ENCODE measurements at places on chromosomes 13 and 19. TPM values are rescaled to one million over a fixed set of nuclear protein-coding genes. Genes with fewer than 3 reads are reported as not detected.

Gene DKKL1
- 0.76 TPM for total RNA-seq

GRCh38 chr13:37995092-37995491 is 125.5 kb upstream of the TRPC4 start:
- DNase-seq, result no peak
- H3K27ac ChIP-seq, result no peak overlapping the region
- no peaks in the 10 kb centered on the region for H3K27me3 ChIP-seq
- H3K4me3 ChIP-seq, result no peak overlapping the region
- no peaks in the 10 kb centered on the region for H3K4me1 ChIP-seq
- H3K36me3 ChIP-seq, result no peaks in the 10 kb centered on the region

DNA sequence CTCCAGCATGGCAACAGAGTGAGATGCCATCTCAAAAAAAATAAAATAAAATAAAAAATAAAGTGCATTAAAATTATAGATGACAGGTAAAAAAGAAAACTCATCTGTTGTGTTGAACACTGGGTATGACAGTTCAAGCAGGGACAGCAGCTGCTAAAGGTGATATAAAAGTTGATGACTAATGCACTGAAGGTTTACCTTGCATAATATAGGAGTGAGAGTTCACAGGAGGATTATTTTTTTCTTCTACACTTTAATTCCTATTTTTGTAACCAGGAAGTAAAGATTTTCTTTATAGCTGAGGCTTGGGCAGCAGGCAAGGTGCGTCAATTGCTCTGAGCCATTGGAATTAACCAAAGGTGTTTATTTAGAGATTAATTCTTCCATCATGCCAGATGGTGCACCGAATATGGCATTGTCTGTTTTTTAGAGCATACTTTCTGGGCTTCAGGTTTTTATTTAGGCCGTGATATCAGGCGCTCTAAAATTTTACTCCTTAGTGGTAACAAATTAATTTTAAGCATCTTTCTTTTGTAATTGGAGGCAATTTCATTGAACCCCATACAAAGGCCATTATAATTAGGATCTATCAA is 337.0 kb upstream of the SLC10A2 start:
- no peaks in the 10 kb centered on the region for H3K36me3 ChIP-seq
- no peaks in the 10 kb centered on the region for H3K4me1 ChIP-seq
- no peak overlapping the region for H3K4me3 ChIP-seq
- H3K27ac ChIP-seq, result no peak overlapping the region
- DNase-seq, result no peak
- H3K27me3 ChIP-seq, result no peaks in the 10 kb centered on the region

Gene NCAN
- not detected for total RNA-seq

Gene STAP2
- 1.3 TPM for total RNA-seq

Gene ZNF415
- 5.8 TPM for total RNA-seq
